ENCODE measurements at places on chromosomes 16 and 17. TPM values are rescaled to one million over a fixed set of nuclear protein-coding genes. Genes with fewer than 3 reads are reported as not detected.

Gene NPIPA2
- total RNA-seq: 18.5 TPM

DNA sequence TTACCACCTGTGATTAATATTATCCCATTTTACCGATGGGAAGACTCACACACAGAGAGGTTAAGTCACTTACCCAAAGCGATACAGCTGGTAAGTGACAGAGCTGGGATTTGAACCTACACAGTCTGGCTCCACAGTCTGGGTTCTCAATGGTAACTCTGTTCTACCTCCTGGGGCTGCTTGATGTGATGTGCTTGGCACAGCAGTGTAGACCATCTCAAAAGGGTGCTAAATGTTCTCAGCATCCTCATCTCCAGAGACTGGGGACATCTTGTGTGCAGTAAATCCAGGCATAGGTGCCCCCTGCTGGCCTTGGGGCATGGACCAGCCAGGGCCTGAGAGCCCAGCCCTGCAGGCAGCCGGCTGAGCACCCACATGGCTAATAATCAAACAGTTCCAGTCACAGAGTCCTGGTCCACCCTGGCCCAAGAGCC, 15.4 kb upstream of the KATNB1 start:
- H3K27me3 ChIP-seq: no peaks in the 10 kb centered on the region
- H3K4me3 ChIP-seq: no peak overlapping the region
- peak; percentile 57 for DNase-seq
- H3K36me3 ChIP-seq: no peaks in the 10 kb centered on the region
- no peak overlapping the region for H3K27ac ChIP-seq
- peaks cover 3% of the 10 kb centered on the region for H3K4me1 ChIP-seq

DNA sequence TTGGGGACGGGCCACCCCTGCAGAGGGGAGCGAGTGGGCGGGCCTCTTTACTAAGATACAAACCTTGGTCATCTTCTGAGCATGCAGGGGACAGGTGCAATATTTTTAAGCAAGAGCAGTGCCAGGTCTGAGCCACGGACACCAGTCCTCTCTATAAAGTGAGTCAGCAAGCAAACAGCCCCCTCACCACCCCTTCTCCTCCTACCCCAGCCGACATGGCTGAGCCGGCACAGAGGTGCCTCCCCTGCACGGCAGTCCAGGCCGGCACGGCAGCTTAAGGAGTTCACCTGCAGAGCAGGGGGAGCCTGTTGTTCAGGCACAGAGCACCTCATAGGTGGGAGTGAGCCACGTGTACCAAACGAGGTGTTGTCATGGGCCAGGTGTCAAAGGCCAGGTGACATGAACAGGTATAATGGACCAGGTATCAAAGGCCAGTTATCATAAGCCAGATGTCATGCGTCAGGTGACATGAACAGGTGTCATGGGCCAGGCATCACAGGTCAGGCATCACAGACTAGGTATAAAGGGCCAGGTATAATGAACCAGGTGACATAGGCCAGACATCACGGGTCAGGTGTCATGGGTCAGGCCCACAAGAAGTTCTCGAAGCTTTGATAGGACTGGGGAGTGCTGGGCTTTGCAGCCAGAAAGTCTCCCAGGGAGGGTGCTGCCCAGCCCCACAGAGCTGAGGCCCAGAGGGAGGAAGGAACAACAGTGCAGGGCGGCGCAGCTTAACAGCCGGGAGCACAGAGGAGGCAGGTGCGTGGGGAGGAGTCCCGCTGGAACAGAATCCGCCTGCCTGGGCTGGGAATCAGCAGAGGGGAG, 42.6 kb upstream of the ZNF469 start:
- H3K27me3 ChIP-seq: peaks cover 23% of the 10 kb centered on the region
- no peaks in the 10 kb centered on the region for H3K36me3 ChIP-seq
- H3K27ac ChIP-seq: no peak overlapping the region
- no peaks in the 10 kb centered on the region for H3K4me1 ChIP-seq
- H3K4me3 ChIP-seq: no peak overlapping the region

- no peak for DNase-seq
- H3K36me3 ChIP-seq: no peaks in the 10 kb centered on the region
- H3K4me1 ChIP-seq: no peaks in the 10 kb centered on the region
- no peak overlapping the region for H3K27ac ChIP-seq
- no peak overlapping the region for H3K4me3 ChIP-seq
- peaks cover 10% of the 10 kb centered on the region for H3K27me3 ChIP-seq
These were observed 46.3 kb downstream of the ABCC12 start for GRCh38 chr16:48109475-48109874.

- H3K27me3 ChIP-seq: peaks cover 38% of the 10 kb centered on the region
- no peak for DNase-seq
- peaks cover 1% of the 10 kb centered on the region for H3K4me1 ChIP-seq
- H3K4me3 ChIP-seq: no peak overlapping the region
- H3K27ac ChIP-seq: no peak overlapping the region
These were observed 15.4 kb upstream of the TMEM92 start for GRCh38 chr17:50258647-50259476.

- no peaks in the 10 kb centered on the region for H3K27me3 ChIP-seq
- H3K4me1 ChIP-seq: peaks cover 2% of the 10 kb centered on the region
- no peak overlapping the region for H3K4me3 ChIP-seq
- no peaks in the 10 kb centered on the region for H3K36me3 ChIP-seq
- no peak overlapping the region for H3K27ac ChIP-seq
These were observed 60.6 kb upstream of the DHX40 start for GRCh38 chr17:59504821-59505220.

GRCh38 chr17:40915199-40915661, 22.2 kb downstream of the KRT23 start:
- H3K4me1 ChIP-seq: peaks cover 2% of the 10 kb centered on the region
- H3K27me3 ChIP-seq: no peaks in the 10 kb centered on the region
- H3K4me3 ChIP-seq: no peak overlapping the region
- no peak overlapping the region for H3K27ac ChIP-seq
- H3K36me3 ChIP-seq: no peaks in the 10 kb centered on the region

GRCh38 chr16:35506898-35507194, 2047.4 kb downstream of the TP53TG3F start:
- no peaks in the 10 kb centered on the region for H3K27me3 ChIP-seq
- H3K27ac ChIP-seq: no peak overlapping the region
- H3K4me3 ChIP-seq: no peak overlapping the region
- DNase-seq: no peak
- H3K36me3 ChIP-seq: no peaks in the 10 kb centered on the region

- H3K36me3 ChIP-seq: no peaks in the 10 kb centered on the region
- H3K4me3 ChIP-seq: no peak overlapping the region
- no peak for DNase-seq
These were observed 33.4 kb downstream of the SOX8 start for GRCh38 chr16:1014771-1015495.

DNA sequence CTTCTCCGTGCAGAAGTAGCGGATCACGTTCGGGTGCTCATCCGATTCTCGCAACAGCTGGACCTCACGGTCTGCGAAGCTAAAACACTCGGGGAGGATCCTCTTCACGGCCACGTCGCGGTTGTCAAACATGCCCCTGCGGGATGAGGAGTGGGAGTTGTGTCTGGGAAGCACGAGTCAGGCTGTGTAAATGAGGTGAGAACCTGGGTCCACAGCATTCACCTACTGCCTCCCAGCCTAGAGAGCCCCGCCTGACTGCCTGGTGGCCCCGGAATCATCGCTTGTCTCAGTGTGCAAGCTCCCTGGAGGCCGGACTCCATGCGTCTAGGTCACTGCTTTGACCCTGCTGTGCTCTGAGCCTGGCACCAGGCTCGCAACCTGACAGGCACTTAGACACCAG, 33.9 kb upstream of the ICAM2 start:
- H3K36me3 ChIP-seq: peaks cover 37% of the 10 kb centered on the region
- H3K4me1 ChIP-seq: peaks cover 11% of the 10 kb centered on the region
- no peaks in the 10 kb centered on the region for H3K27me3 ChIP-seq
- H3K4me3 ChIP-seq: no peak overlapping the region

- H3K4me1 ChIP-seq: peaks cover 64% of the 10 kb centered on the region
- no peaks in the 10 kb centered on the region for H3K27me3 ChIP-seq
- peak overlapping the region; percentile 16 for H3K4me3 ChIP-seq
- no peak for DNase-seq
- peak overlapping the region; percentile 99 for H3K27ac ChIP-seq
These were observed 50.5 kb upstream of the ZNF750 start for GRCh38 chr17:82890339-82890730.

DNA sequence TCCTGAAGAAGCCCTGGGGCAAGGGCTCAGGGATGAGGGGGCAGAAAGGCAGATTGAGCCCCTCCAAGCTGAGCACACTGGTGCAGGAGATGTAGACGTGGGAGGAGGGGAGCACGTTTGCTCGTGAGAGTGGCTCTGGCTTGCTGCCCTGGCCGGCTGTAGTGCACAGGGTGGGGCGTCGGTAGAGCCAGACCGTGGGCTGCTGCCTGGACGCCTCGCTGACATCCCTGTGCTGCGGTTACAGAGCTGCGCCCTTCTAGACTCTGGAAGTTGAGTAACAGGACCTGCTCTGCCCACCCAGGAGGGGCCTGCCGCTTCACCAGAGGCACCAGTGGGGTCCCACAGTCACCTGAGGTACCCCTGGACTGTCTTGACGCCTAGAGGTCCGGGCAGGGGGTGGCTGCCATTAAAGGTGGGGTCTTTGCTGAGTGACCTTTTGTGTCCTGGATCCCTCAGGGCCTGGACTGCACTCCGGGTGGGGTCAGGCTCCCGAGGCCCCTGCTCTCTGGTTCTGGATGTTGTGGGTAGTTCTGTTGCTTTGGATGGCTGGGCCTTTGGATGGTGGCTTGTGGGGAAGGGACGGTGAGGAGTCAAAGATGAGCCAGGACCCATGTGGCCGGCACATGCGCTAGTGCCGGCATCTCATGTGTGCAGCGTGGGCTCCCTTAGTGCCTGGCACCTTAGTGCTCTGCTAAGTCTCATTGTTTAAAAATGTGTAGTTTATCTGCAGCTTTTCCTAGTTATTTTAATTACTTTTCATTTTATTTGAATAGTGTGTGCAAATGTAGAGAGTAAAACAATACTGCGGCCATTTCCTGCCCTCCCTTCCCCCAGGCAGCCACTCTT, 41.7 kb downstream of the PGS1 start:
- H3K27ac ChIP-seq: no peak overlapping the region
- H3K36me3 ChIP-seq: peaks cover 21% of the 10 kb centered on the region
- H3K4me1 ChIP-seq: peaks cover 19% of the 10 kb centered on the region
- no peak for DNase-seq

GRCh38 chr17:50355336-50355700, 9.4 kb downstream of the XYLT2 start:
- no peaks in the 10 kb centered on the region for H3K27me3 ChIP-seq
- DNase-seq: no peak
- H3K4me1 ChIP-seq: no peaks in the 10 kb centered on the region
- no peak overlapping the region for H3K27ac ChIP-seq
- peaks cover 10% of the 10 kb centered on the region for H3K36me3 ChIP-seq

GRCh38 chr17:8557176-8557806, 73.2 kb downstream of the MYH10 start:
- DNase-seq: no peak
- no peaks in the 10 kb centered on the region for H3K4me1 ChIP-seq
- no peak overlapping the region for H3K27ac ChIP-seq

- H3K4me3 ChIP-seq: no peak overlapping the region
- no peaks in the 10 kb centered on the region for H3K27me3 ChIP-seq
- H3K4me1 ChIP-seq: no peaks in the 10 kb centered on the region
- DNase-seq: no peak
- no peak overlapping the region for H3K27ac ChIP-seq
These were observed 157.7 kb downstream of the CDH11 start for GRCh38 chr16:64964126-64964540.

DNA sequence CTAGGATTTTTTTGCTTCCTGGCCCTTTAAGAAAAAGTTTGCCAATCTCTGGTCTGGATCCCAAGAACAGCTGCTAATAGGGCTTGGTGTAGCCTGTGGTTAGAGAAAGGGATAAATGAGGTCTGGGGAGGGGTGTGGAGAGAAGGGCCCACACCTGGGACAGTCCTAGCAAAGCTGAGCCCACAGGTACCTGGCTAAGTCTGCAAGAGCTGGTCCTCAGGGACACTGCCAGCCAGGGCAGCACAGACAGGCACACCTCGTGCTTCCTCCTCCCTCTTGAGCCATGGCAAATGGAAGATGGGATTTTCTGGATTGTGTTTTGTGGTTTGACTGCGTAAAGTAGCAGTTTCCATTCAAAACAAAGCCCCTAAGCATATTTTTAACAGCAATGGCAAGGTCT, 217.5 kb downstream of the SOX9 start:
- H3K27ac ChIP-seq: peak overlapping the region; percentile 91
- DNase-seq: no peak
- no peak overlapping the region for H3K4me3 ChIP-seq
- H3K36me3 ChIP-seq: no peaks in the 10 kb centered on the region

Gene OTOP2
- total RNA-seq: not detected

DNA sequence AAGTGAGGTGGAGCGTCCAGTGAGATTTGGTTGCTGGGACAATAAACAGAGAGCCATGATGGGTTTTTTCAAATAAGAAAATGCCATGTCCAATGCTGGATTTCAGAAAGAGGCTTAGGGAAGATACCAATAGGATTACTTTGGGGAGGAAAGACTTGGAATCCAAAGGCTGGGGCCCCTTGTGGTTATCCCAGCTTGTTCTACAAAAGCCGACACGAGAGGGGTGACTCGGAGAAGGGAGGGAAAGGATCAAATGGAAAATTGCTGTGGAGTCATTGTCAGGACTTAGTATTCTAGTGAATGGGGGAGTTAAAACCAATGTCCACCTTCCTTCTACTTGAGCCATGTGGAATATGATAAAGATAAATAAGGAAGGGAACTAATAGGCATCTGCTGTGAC, 305.5 kb downstream of the SOX9 start:
- no peak overlapping the region for H3K27ac ChIP-seq
- H3K36me3 ChIP-seq: peaks cover 8% of the 10 kb centered on the region
- no peak for DNase-seq
- H3K27me3 ChIP-seq: no peaks in the 10 kb centered on the region
- no peak overlapping the region for H3K4me3 ChIP-seq
- peaks cover 30% of the 10 kb centered on the region for H3K4me1 ChIP-seq

GRCh38 chr17:60231691-60232090, 81.9 kb downstream of the CA4 start:
- H3K4me3 ChIP-seq: no peak overlapping the region
- no peaks in the 10 kb centered on the region for H3K27me3 ChIP-seq
- H3K36me3 ChIP-seq: peaks cover 10% of the 10 kb centered on the region
- no peaks in the 10 kb centered on the region for H3K4me1 ChIP-seq
- no peak overlapping the region for H3K27ac ChIP-seq

DNA sequence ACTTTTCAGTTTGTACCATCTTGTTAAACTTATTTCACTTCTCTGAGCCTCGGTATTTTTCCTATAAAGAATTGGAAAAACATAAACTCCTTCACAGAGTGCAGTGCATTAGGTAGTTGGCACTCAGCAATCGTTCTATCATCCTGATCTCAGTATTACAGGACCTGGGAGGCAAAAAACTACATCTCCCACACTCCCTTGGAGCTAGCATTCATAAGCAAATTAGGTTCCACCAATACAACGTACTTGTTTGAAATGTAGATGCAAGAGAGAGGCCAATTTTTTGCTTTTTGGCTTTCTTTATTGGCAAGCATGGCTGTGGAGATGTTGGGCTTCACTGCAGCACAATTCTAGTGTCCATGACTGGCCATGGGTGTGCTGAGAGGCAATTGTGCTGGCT, 285.2 kb downstream of the CA10 start:
- H3K4me1 ChIP-seq: peaks cover 3% of the 10 kb centered on the region
- H3K4me3 ChIP-seq: no peak overlapping the region
- H3K36me3 ChIP-seq: no peaks in the 10 kb centered on the region

- no peak for DNase-seq
- peaks cover 17% of the 10 kb centered on the region for H3K4me1 ChIP-seq
- peak overlapping the region; percentile 88 for H3K27ac ChIP-seq
- no peaks in the 10 kb centered on the region for H3K36me3 ChIP-seq
These were observed 297.4 kb downstream of the CNTNAP4 start for GRCh38 chr16:76574651-76575050.

- H3K27ac ChIP-seq: no peak overlapping the region
- no peaks in the 10 kb centered on the region for H3K4me1 ChIP-seq
These were observed 72.1 kb downstream of the JPH3 start for GRCh38 chr16:87674419-87674818.

- H3K4me1 ChIP-seq: peaks cover 17% of the 10 kb centered on the region
- peak within 1 kb of the TSS; percentile 49 for H3K27ac ChIP-seq
- H3K27me3 ChIP-seq: peaks cover 6% of the 10 kb centered on the region
These were observed at the start of gene RAB26 for GRCh38 chr16:2147981-2148671. RAB26 (plus strand) TSS chr16:2148625; CDS start chr16:2148784, 159 bp downstream.

All from progenitor cell of endocrine pancreas (in vitro differentiated cells).